Activated T-helper 1 cell treated with anti-CD3 and anti-CD28 coated beads, Interleukin-2, amount 50 U/mL, for 16 hours (primary cell): ENCODE measurements at places on chromosomes 3 and 15.
A peak's percentile ranks its signal among the peaks of the same experiment; 100 is the strongest.

DNA sequence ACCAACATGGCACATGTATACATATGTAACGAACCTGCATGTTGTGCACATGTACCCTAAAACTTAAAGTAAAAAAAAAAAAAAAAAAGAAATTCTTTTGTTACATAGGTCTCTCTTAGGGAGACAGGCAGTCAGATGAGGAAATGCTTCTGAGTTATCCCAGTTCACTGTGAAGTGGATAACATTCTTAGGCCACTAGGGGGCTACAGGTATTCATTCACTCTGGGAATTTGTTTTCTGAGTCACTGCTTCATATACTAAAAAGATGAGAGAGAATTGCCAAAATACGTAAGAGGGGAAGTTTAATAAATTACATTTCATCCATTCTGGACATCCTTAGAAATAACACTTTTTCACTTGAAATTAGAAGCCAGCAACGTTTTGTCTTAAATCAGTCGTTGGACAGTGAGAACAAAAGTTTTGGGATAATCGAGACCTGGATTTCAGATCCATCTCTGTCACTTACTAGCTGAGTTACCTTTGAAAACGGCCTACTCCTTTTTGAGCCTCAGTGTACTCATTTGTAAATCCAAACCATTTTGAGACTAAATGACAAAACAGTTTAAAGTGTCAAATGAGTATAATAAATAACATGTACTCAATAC, 738.4 kb upstream of the ALCAM start:
- DNase-seq = no peak

- no peak for DNase-seq
Measured at GRCh38 chr3:139122221-139122581, 77.5 kb upstream of the PRR23C start.

DNA sequence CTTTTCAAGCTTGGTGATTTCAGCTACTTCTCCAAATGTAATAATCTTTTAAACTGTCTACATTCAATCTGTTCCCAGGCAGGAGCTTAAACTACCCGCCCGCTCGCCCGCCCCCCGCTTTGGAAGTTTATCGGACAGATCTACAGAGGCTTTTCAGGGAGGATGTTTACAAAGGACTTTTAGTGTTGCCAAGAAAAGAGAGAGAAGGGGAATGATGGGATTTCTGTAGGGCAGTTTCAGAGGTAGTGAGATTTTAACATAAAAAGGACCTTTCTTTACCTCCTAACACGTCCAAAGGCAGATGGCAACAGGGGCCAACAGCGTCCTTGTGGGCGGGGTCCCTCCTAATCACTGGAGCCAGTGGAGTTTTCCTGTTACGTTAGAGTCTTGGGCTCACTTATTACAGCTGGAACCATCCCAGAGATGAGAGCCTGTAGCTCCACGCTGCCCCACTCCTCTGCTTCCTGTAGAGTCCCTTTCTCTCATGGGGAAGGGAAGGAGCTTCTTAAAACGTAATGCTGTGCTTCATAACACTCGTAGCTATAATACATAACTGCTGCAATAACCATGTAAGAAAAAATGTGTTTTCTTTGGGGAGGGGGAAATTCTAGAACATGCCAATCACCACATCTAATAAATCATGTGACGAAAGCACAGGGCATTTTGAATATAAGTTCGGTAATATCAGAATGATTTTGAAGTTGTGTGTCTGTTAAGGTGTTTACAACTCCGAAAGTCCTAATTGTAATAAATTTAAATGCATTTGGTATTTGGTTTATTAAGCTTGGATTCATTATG, 30.9 kb downstream of the HES1 start:
- no peak for DNase-seq

- no peak for DNase-seq
Measured at GRCh38 chr15:90946538-90946937, 8.1 kb upstream of the RCCD1 start.

DNA sequence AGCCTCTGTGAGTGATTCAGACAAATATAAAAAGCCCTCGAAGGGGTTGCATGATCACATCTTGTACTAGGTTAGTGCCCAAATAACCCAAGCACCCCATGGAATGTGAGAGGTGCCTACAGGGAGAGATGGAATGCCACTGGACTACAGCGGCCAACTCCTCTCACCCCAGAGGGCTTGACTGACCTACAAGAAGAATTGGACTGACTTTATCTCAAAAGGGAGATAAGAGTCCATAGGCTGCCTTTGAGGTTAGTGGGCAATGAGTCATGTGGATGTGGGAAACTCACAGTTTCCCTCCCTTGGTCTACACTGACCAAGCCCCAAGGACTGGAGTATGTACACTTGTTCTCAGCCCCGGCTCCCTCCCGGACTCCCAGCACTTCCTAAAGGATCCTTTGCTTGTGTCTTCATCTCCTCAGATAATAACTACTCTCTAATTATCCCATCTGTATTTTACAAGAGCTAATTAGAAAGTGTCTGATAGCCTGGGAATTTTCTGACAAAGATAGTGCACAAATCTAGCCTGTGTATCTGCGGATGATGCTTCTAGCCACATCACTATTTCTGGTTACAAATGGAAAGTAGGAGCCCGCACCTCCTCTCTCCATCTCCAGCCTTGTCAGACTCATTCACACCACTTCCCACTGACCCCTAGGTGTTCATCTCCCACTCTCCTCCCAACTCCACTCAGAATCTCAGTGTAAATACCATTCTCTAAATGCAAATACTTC, 547.8 kb upstream of the TBL1XR1 start:
- no peak for DNase-seq

- DNase-seq = no peak
Measured at GRCh38 chr15:82533801-82534200, 6.5 kb downstream of the RPS17 start.

- DNase-seq = no peak
Measured at GRCh38 chr15:51768018-51768417, 16.6 kb downstream of the TMOD2 start.

DNA sequence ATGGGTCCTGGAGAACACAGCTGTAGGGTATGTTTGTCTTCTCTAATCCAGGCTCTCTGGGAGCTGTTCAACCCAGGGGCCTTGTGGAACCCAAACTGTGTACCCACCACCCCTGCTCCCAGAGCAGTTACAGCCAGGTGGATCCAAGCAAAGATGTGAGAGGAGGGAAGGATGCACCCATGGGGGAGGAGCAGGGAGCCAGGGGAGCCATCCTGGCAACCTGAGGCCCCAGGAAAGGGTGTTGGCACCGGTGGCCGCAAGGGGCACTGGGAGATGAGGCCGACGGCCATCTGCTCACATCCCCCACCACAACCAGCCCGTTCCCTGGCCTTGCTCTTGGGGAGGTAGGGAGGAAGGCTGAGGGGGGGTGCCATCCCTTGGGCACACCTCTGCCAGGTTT, 43.2 kb downstream of the CMTM6 start:
- DNase-seq = no peak

DNA sequence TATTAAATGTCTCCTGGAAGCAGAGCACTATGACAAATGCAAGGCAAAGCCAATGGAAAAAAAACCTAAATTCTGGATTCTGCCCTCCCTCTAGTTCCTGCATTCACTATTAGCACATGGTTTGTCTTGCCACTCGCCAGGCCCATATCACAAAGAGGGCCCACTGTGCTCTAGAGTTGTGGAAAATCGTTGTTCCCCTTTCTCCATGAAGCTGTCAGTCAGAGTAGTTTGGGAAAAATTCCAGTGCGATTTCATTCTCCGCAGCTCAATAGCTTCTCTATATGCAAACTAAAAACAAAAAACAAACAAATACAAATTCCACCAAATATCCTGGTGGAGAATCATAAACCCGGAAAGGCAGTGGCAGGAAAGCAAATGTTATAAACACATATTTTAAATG, 77.3 kb downstream of the RORA start:
- no peak for DNase-seq

GRCh38 chr3:181899702-181900101, 188.0 kb downstream of the SOX2 start:
- DNase-seq = no peak

GRCh38 chr15:93980261-93980911, 251.0 kb upstream of the MCTP2 start:
- no peak for DNase-seq

- no peak for DNase-seq
Measured at GRCh38 chr3:113018536-113019181, 27.9 kb downstream of the GTPBP8 start.

DNA sequence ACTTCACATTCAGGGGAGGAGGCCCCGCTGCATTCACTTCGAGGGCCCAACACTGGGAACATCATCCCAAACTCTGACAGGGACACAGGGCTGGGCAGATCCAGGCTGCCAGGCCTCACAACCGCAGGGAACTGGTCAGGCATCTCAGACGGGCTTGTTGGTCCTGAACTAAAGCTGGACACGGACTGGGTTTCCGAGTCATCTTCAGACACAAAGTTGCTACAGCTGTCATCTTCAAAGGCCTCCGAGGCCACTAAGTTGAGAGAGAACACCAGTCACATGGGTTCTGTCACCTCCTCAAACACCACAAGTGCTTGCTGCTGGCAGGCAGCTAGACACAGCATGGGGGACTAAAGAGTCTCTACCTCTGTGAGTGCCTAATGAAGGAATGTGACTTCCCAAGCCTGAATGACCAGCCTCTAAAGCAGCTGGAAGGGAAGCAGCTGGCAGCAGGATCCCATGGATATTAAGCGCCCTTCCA, 50.9 kb downstream of the CAPN7 start:
- no peak for DNase-seq

GRCh38 chr3:105423397-105423796, 56.7 kb downstream of the ALCAM start:
- no peak for DNase-seq

DNA sequence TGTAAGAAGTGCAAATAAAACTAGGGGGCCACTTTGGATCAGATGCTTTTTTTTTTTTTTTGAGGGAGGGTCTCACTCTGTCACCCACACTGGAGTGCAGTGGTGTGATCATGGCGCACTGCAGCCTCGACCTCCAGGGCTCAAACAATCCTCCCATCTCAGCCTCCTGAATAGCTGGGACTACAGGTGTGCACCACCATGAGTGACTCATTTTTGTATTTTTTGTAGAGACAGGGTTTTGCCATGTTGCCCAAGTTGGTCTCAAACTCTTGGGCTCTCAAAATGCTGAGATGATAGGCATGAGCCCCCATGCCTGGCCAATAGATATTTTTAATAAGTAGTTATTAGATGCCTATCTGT, 20.8 kb downstream of the CCR1 start:
- no peak for DNase-seq

- no peak for DNase-seq
Measured at GRCh38 chr3:98765721-98766120, 2.6 kb downstream of the ST3GAL6 start.

DNA sequence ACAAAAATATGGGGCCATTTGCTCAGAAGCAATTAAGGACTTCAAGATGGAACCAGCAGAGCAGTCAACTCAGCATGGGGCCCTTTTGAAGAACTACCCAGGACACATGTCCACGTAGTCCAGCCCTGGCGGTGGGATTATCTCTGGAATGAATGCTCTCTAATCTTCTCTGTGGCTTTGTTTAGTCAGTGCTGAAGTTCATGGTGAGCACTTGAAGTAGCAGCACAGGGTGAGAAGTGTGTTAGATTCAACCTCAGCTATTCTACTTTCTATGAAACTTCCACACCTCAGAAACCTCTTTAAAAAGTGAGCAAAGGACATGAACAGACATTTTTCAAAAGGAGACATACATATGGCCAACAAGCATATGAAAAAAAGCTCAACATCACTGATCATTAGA, 74.4 kb downstream of the THRB start:
- no peak for DNase-seq

- DNase-seq = no peak
Measured at GRCh38 chr15:74383286-74383685, 15.8 kb upstream of the CYP11A1 start.

DNA sequence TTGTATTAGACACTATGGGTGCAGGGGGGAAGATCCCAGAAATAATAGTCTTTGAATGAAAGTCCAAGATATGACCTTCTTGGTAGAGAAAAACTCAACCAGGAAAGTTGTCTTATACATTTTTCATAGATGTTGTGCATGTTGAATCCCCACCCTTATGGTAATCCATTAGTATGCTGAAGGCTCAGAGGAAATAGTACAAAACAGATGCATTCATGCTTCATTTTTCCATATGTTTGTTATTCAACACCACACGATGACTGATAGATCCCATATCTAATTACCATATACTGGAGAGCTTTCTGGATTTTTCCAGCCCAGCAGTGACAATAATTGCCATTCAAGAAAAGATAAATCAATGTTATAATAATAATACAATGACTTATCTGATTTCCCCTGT, 487.4 kb downstream of the FGF12 start:
- no peak for DNase-seq

- DNase-seq = no peak
Measured at GRCh38 chr15:88029696-88030095, 226.8 kb downstream of the NTRK3 start.

DNA sequence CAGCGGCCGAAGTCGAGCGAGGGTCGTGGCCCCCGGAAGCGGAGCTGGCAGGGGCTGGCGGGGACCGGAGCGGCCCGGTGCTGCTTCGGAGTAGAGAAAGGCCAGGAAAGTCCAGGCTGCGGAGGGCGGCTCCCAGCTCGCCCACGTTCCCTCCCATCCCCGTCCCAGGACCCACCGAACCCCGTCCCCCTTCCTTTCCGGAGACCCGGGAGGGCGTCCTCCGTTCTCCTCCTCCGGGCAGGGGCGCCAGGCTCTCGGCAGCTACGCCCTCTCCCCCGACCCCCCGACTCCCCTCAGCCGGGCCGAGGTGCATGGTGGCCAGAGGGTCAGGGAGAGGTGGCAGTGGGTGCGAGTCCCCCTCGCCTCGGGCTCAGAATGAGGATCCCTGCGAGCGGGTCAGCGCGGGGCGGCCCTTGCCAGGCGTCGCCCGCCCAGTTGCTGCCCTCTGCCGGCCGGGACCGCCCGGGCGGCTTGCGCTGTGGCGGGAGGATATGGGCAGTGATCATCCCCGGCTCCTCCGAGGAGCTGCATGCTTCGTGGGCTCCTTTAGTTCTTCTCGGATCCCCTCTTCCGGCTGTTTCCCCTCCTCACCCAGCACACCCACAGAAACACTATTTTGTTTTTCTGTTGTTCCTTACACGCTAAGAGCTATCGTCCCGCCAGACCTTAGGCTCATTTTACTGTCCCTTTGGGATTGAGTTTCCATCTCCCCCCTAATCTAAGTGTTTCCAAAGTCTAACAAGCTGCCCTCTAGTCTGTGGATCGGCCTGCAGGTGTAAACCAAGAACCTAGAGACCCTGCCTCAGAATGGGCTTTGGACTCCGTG, 744 bp upstream of the ALDH1A2 start:
- DNase-seq = peak; percentile 23

- DNase-seq = no peak
Measured at GRCh38 chr3:174859114-174859735, at the start of gene NAALADL2. NAALADL2 (plus strand) TSS chr3:174859334.

GRCh38 chr3:74402821-74403220, 211.6 kb downstream of the CNTN3 start:
- no peak for DNase-seq
